Natural killer cell (primary cell): ENCODE measurements at places on chromosomes 6 and 20. TPM values are rescaled to one million over a fixed set of nuclear protein-coding genes. Genes with fewer than 3 reads are reported as not detected.

The TFAP2A gene
- total RNA-seq = not detected

The RNF8 gene
- 14.0 TPM for total RNA-seq

The TGM2 gene
- total RNA-seq = not detected

DNA sequence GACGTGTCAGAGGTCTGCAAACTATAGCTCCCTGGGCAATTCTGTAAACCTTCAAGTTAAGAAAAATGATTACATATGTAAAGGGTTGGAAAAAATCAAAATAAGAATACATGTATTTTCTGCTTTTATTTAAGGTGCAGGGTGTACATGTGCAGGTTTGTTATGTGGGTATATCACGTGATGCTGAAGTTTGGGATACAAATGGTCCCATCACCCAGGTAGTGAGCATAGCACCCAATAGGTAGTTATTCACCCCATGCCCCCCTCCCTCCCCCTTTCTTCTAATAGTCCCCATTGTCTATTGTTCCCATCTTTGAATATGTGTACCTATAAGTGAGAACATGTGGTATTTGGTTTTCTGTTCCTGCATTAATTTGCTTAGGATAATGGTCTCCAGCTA, 51.1 kb upstream of the GCM1 start:
- no peaks in the 10 kb centered on the region for H3K27me3 ChIP-seq
- H3K4me3 ChIP-seq = no peak overlapping the region
- no peak for DNase-seq
- no peaks in the 10 kb centered on the region for H3K36me3 ChIP-seq

GRCh38 chr6:23537828-23538227, 588.2 kb upstream of the NRSN1 start:
- H3K27me3 ChIP-seq = no peaks in the 10 kb centered on the region
- H3K4me3 ChIP-seq = no peak overlapping the region
- H3K4me1 ChIP-seq = no peaks in the 10 kb centered on the region

GRCh38 chr6:161694995-161695394, 421.1 kb upstream of the AGPAT4 start:
- H3K4me1 ChIP-seq = no peaks in the 10 kb centered on the region
- peak; percentile 11 for DNase-seq
- no peaks in the 10 kb centered on the region for H3K36me3 ChIP-seq
- H3K27ac ChIP-seq = no peak overlapping the region
- H3K4me3 ChIP-seq = no peak overlapping the region
- H3K27me3 ChIP-seq = no peaks in the 10 kb centered on the region
